ENCODE measurements at places on chromosomes 7 and 10. TPM values are rescaled to one million over a fixed set of nuclear protein-coding genes. Genes with fewer than 3 reads are reported as not detected.

The SLC18A2 gene
- total RNA-seq = under 0.01 TPM

The LOXL4 gene
- total RNA-seq = 138 TPM

The INHBA gene
- 67.4 TPM for total RNA-seq

The TMEM196 gene
- total RNA-seq = not detected

The STX1A gene
- total RNA-seq = 40.8 TPM

The ITPRID1 gene
- total RNA-seq = not detected

The SLC13A1 gene
- total RNA-seq = not detected

The PCDH15 gene
- not detected for total RNA-seq

The AHR gene
- 187 TPM for total RNA-seq

The SPAM1 gene
- not detected for total RNA-seq

The NUP42 gene
- total RNA-seq = 28.7 TPM

The SPDYE8 gene
- not detected for total RNA-seq

The GPR15LG gene
- not detected for total RNA-seq

The SLC26A3 gene
- not detected for total RNA-seq

The ZNF727 gene
- 0.10 TPM for total RNA-seq

The PNLIPRP1 gene
- not detected for total RNA-seq

The CALML5 gene
- total RNA-seq = not detected

The BAIAP2L1 gene
- 4.2 TPM for total RNA-seq

The ABCF2 gene
- 40.4 TPM for total RNA-seq

The ANXA8L1 gene
- total RNA-seq = not detected

The BTBD16 gene
- total RNA-seq = not detected

The MORN4 gene
- 6.9 TPM for total RNA-seq

The SPDYE2B gene
- total RNA-seq = not detected

The FGF8 gene
- not detected for total RNA-seq

The ADRB1 gene
- not detected for total RNA-seq

The ANKRD30A gene
- total RNA-seq = not detected

The TRIL gene
- 1.8 TPM for total RNA-seq

The MSMB gene
- not detected for total RNA-seq

The AKR1B15 gene
- total RNA-seq = 0.07 TPM

The SFTPD gene
- total RNA-seq = 0.13 TPM

The FZD8 gene
- 14.5 TPM for total RNA-seq

The LYZL2 gene
- not detected for total RNA-seq

The PRRT4 gene
- total RNA-seq = 0.13 TPM

The CPXM2 gene
- total RNA-seq = 114 TPM

The HIBADH gene
- 53.9 TPM for total RNA-seq

The SSC4D gene
- total RNA-seq = 0.65 TPM

The SPOCK2 gene
- total RNA-seq = 0.69 TPM

The NUTM2B gene
- total RNA-seq = 0.39 TPM

The WNT8B gene
- total RNA-seq = not detected

The ASB15 gene
- total RNA-seq = not detected

The BHLHA15 gene
- 1.4 TPM for total RNA-seq

The CAPZA2 gene
- 149 TPM for total RNA-seq

The GNGT1 gene
- total RNA-seq = not detected

The PPP1R17 gene
- total RNA-seq = not detected

The ECHS1 gene
- 60.6 TPM for total RNA-seq

The AP3M1 gene
- total RNA-seq = 47.2 TPM

The ZCCHC24 gene
- total RNA-seq = 33.8 TPM
